ENCODE measurements at places on chromosomes 13 and 19.

DNA sequence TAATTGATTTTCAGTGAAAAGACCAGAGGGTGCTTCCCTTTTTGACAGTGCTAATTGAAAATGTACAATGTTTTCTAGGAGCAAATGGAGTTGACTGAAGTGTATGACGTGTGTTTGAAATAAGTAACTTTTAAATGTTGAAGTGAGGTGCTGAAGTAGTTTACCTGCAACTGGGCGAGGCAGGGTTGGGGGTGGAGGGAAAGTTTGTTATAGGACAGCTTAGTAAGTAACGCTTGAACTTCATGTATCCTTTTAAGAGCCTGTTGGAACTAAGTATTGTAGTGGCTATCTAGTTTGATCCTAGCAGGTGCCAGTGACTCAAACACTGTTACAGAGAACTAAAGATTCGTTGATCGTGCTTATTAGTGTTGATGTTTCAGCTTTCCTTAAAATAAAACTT lies 5.9 kb downstream of the SLAIN1 start:
- no peak for DNase-seq

- no peak for DNase-seq
Observed at GRCh38 chr19:41339936-41340335, 13.8 kb downstream of the TGFB1 start.

DNA sequence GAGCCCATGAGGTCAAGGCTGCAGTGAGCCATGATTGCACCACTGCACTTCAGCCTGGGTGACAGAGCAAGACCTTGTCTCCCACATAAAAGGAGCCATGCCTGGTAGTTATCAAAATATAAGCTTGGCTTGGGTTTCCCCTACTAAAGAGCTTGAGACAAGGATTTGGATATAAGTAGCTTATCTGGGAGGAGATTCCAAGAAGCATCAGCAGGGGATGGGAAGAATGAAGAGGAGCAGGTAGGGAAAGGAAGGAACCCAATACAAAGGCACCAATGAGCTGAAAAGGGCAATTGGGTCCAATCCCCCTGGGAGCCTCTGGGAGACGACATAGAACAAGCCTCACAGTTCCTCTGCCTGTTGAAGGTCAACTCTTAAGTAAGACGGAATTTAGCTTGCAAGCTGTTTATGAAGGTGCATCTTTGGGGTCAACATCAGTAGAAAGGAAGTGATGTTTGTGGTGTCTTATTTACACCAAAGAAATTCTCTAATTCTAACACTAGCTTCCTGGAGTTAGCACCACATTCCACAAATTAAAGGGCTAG lies 7.4 kb upstream of the CLEC4G start:
- DNase-seq, result no peak

GRCh38 chr13:35927567-35928021 lies 203.6 kb downstream of the DCLK1 start:
- DNase-seq, result no peak

DNA sequence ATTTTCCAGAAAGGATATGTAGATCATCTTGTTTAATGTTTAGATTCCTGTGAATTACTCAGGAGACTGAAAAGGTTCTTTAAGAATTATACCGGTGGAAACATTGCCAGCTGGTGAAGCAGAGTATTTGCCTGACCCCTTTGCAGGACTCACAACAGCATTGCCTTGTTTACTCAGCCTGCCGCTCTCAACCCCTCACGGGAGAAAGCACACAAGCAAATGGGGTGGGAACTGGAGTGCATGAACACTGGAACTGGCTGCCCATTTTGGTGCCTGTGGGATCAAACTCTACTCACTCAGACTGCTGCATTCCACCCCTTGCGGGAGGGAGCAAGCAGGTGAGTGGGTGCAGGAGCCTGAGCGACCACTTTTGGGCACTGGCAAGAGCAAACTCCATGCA lies 804.7 kb upstream of the SLITRK1 start:
- no peak for DNase-seq

GRCh38 chr13:23828866-23829265 lies 60.3 kb downstream of the MIPEP start:
- peak; percentile 27 for DNase-seq
